GM04503 (cell line): ENCODE measurements at places on chromosomes 5 and 9.
A peak's percentile ranks its signal among the peaks of the same experiment; 100 is the strongest.

GRCh38 chr9:96644137-96644536, 11.0 kb downstream of the PRXL2C start:
- DNase-seq: no peak

- DNase-seq: no peak
Measured at GRCh38 chr9:136193127-136193890, 11.6 kb downstream of the LHX3 start.

- no peak for DNase-seq
Measured at GRCh38 chr9:105376893-105377292, 70.9 kb upstream of the FSD1L start.

DNA sequence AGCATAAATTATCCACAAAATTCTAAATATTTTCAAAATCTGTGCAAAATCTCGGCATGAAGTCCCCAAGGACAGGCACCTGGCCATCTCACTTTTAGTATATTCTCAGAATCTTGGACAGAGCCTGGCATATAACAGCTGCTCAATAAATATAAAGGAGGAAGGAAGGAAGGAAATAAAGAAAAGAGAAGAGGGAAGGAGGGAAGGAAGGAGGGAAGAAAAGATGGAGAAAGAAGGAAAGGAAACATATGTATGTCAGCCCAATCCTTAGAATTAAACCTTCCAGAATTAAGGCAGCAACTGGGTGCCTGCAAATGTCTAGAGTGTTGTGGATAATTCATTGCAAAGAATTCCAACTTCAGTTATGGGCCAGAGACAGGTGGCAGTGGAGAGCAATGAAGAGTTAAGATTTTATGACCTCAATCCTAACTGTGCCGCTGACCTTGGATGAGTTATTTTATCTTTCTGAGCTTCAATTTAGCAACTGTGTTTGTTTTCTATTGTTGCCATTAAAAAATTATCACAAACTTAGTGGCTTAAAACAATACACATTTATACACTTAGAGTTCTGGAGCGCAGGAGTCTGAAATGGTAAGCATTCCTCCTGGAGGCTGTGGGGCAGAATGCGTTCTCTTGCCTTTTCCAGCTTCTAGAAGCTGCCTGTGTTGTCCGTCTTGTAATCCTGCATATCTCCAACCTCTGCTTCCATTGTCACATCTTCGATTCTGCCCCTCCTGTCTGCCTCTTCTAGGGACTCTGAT, 200.9 kb upstream of the MSX2 start:
- DNase-seq: no peak

- DNase-seq: no peak
Measured at GRCh38 chr5:179610109-179610902, 13.2 kb downstream of the HNRNPH1 start.

DNA sequence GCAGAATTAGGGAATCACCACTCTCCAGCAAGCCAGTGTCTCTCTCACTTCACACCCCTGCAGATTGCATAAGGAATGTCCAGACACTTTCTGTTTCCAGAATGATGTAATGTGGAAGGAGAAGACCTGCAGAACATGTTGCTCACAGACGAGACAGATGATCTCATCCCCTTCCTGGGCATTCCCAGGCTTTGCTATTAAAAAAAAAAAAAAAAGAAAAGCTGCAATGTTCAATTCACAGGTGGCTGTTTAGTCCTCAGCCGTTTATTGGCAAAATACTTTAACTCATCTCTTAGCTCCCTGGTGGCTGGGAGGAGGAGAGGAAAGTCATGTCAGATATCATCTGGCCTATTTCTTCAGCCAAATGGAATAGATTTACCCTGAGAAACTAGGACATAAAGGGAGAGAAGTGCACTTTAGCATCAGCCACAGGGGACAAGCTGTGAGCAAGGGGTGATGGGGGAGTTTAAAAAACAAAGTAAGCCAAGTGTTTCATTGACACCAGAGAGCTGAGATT, 95.9 kb upstream of the TNC start:
- DNase-seq: no peak

GRCh38 chr5:133265257-133265656, 213.4 kb downstream of the HSPA4 start:
- no peak for DNase-seq

GRCh38 chr5:71701407-71701806, 17.7 kb upstream of the CARTPT start:
- no peak for DNase-seq

GRCh38 chr5:143898381-143898780, 86.4 kb downstream of the HMHB1 start:
- DNase-seq: no peak

GRCh38 chr9:87309236-87309635, 188.4 kb upstream of the DAPK1 start:
- no peak for DNase-seq

- no peak for DNase-seq
Measured at GRCh38 chr9:100082782-100083181, 16.0 kb downstream of the ERP44 start.

DNA sequence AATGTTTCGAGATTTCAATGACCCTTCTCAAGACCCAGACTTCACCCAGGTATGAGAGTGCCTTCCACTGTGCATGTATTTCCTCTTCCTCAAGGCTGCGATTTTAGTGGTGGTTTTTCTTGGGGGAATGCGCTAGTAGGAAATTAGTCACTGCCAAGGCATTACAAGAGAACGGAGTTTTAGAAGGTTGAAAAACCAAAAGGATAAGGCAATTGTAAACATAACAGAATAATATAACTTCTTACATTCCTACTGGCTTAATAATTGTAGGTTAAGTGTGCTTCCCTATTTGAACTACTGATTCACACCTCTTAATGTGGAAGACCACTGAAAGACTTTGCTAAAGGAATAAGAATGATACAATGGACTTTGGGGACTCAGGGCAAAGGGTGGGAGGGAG, 38.9 kb downstream of the ACO1 start:
- no peak for DNase-seq

GRCh38 chr9:110123341-110124095, 84.4 kb downstream of the C9orf152 start:
- peak; percentile 61 for DNase-seq
